CD8-positive, alpha-beta T cell (primary cell): ENCODE measurements at places on chromosomes 3 and 15.

DNA sequence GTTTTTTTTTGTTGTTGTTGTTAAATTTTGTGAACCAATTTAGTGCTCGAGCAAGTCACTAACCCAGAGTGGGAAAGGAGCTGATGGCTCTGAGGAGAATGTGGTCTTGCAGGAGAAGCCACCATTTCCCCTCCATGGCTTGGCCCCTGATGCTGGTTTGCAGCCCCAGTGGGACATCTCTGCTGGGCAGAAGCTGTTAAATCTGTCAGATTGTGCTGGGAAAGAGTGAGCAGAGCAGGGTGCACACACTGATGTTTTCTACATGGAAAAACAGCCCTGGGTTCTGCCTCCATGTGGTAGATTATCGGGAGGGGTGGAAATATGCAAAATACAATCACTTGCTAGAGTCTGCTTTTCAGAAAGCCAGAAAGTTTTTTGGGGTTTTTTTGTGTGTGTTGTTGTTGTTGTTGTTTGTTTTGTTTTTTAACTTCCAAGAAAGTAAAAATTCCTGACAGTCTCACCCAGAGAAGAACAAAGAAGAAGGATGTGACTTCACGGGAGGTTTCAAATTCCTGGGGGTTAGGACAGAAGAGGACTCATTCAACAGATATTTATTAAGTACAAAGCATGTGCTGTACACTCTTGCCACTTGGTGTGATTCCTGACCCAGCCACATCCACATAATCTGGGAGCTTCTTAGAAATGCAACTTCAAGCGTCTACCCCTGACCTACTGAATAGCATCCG is 133.7 kb downstream of the FOXB1 start:
- DNase-seq, result no peak

DNA sequence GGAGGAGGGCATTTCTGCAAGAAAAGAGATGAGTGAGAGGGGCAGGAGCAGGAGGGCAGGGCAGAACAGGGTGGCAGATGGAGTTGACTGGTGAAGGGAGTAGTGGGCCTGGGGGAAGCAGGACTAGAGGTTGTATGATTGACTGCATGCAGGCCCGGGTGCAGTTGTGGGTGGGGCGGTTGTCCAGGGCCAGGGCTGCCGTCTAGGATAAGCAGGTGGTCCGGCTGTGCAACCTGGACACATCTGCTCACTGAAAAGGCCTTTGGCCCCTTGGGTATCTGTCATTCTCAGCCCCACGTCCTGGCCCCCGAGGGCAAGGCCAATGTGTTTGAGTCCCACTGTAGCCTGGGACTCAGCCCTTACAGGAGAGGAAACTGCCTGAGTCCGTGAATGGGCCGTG is 25.4 kb downstream of the ALS2CL start:
- DNase-seq, result no peak

- no peak for DNase-seq
Measured at GRCh38 chr15:33344111-33344510, 33.3 kb downstream of the RYR3 start.

DNA sequence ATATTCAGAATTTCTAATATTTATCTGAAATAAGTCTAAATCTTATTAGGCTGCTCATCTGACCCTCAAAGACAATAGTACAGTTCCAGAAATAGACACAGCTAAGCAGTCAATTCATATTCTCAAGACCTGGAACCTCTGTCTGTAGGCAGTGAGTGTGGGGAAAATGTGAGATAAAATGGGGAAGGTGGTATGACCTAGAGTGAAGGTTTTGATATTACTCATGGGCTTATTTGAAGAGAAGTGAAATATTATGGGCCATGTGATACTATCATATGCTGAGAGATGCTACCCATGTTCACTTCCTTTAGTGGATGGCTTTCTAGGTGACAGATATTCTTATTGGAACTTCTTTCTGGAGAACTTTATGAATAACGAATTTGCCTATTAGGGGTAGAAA is 33.5 kb downstream of the TGFBR2 start:
- DNase-seq, result no peak

GRCh38 chr3:86782286-86782685 is 208.7 kb downstream of the VGLL3 start:
- DNase-seq, result no peak

DNA sequence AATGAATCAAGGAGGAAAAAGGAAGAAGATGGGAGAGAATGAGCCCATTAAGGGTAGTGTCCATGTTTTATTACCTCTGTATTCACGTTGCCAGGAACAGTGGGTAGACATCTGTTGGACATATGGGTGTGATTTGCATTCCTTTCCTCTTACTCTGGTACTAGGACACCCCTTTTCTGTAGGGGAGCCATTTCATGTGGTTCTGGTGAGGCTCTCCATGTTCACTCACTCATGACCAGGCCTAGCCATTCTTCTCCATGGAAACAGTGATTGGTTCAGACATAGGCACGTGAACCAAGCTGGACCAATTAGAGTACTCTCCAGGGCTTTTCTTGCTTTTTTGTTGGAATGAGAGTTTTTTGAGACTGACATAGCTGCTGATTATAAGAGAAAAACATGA is 39.6 kb upstream of the PDCD6IP start:
- no peak for DNase-seq

DNA sequence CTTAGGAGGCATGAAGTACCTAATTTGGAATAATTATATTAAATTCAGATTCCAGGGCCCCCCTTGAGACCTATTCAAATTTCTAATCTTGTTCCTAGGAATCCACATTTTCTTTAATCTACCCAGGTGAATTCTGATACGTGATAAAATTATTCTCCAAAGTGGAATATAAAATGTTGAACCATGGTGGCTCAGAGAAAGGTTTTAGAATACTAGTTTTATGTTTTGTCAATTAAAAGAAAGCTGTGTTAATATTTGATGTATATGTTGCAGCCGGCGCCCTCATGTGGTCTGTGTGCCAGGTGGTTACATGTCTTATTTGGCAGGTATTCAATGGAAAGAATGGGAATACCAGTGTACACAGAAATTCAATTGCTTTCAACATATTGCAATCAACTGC is 321.8 kb downstream of the FEZF2 start:
- no peak for DNase-seq

DNA sequence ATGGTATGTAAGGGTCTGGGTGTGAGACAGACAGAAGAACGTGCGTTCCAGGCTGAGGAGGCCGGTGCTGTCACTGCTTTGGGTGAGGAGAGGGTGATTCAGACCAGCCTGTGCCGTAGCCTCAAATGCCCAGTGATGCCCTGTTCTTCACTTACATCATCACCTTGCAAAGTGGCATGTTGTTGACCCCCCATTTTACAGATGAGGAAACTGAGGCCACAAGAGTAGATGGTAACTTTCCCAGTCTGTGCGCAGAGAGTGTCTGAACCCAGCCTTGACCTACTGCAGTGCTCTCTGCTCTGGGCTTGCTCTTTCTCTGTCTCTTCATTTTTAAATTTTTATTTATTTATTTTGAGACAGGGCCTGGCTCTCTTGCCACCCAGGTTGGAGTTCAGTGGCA is 1.6 kb upstream of the CTSH start:
- DNase-seq, result no peak

DNA sequence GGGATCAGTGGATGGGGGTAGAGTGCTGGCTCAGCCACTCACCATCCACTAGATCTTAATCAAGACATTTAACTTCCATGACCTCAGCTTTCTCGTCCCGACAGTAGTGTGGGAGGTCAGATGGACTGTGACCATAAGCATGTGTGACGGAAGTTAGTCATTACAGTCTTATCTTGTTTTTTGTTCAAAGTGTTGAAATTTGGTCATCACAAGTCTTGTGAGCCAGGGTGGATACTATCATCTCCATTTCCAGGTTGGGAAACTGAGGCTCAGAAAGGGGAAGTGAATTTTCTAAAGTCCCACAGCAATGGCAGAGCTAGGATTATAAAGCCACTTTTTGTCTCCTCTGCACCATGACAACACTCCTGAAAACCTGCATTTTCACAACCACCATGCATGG is 32.0 kb upstream of the ITGA11 start:
- no peak for DNase-seq

DNA sequence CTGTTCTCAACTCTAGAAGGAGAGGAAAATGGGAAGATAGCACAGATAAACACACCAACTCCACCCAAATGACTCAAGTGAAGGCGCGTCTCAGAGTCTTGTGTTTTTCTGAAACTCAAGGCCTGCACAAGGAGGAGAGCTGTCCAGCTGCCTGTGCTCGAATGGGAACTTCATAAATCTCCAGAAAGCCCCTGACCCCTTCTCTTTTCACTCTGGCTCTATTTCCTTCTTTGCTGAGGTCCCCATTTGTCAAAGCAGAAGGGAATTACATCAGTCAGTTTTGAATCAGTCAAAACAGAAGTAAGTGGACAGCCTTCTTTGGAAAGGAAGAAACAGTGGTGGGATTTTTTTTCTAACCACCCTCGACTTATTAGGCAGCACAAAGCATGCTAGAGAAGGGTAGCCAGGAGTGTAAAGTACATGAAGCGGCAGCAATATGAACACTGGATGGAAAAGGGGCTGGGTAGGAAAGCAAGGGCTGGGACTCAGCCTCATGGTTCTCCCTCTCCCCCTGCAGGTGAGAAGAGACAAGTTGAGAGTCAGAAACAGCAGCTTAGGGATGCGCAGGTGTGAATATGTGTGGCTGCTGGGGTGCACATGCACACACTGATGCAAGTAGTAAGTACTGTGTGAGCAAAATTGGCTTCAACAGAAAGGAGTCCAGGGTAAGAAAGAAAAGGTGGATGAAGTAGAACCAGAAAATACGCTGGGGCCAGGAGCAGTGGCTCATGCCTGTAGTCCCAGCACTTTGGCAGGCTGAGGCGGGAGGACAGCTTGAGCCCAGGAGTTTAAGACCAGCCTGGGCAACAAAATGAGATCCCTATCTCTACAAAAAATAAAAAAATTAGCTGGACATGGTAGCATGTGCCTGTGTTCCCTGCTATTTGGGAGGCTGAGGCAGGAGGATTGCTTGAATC is 36.6 kb upstream of the MAGEF1 start:
- no peak for DNase-seq

DNA sequence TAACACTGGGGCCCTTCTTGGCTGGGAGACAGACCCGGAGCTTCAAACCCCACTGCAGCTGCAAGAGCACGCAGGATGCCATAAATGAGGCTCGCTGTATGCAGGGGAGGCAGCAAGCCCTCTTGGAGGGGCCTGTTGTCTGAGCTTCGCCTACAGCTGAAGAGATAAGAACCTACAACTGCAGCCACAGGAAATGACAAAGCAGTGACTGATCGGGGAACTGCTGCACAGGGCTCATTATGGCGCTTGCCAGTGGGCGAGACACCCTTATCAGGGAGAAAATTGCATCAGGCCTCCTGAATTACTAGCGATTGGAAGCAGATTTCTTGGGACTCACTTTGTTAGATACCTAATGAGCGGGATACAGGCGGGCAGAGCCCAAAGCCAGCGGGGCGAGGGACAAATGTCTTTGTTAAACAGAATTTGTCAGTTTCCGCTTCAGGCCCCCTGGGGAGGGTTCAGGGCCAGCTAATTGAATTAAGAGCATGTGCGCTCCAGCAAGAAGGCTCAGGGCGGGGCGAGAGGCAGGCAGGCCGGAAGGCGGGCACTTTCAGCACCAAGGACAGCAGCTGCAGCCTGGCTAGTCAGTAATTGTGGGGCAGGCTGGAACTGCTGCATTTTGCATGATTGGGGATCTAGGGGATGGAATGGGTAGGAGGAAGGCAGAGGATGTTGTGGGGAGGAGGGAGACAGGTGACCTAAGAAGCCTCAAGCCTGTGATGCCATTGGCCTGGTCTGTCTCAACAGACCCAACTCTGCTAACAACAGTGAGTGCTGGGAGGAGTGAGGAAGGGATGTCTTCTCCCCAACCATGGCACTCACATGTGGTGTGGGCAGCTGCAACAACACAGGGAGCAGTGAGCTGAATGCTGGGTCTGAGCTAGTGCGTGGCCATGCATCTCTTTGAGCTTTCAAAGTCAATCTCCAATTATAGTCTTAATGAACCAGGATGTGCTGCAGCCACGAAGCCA is 55.3 kb downstream of the CCDC33 start:
- peak; percentile 78 for DNase-seq

DNA sequence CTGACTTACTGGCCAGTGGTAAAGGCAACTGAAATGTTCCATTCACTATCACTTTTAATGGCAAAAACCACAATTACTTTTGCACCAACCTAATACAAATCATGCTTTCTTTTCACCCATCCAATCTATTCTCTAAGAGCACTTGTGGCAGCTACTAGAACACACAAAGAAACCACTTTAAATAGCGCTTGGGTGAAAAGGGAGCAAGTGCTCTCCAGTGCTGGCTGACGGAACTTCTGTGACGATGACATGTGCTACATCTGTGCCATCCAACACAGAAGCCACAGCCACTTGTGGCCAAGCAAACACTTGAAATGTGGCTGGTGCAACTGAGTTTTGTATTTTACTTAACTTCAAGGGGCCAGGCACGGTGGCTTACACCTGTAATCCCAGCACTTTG is 18.9 kb downstream of the SH3BP5 start:
- peak; percentile 18 for DNase-seq

DNA sequence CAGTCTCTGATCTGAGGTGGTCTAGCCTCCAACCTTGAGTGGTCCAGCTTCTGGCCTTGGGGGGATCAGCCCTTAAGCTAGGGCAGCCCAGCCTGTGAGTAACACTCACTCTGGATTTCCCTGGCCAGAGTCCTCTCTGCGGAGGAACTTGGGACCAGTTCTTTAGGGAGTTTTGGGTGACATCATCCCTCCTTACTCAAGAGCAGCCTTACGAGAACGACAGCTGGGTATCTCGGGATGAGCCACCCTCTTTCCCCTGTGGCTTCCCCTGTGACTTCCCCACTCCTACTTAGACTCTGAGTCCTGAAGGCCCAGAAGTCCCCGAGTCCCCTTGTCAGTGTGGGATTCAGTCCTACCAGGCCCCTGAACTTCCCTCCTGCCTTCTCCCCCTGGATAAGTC is 10.2 kb upstream of the PLXND1 start:
- no peak for DNase-seq

DNA sequence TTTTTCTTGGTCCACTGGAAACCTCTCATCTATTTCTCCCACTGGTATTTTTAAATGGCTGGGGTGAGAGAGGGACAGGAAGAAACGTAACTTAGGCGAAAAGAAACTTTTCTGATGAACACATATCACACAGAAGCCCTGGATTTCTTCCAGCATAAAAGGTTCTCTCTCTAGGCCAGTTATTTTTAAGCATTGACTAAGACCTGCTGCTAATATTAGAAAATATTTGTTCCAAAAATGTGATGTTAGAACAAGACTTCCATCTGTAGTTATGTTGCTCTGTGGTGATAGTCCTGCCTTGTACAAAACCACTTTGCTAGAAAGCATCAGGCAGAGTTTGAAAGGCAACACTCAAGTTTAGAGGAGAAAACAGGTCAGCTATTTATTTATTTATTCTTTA is 537.7 kb downstream of the MCTP2 start:
- no peak for DNase-seq

GRCh38 chr3:154285221-154285620 is 39.1 kb downstream of the DHX36 start:
- no peak for DNase-seq

DNA sequence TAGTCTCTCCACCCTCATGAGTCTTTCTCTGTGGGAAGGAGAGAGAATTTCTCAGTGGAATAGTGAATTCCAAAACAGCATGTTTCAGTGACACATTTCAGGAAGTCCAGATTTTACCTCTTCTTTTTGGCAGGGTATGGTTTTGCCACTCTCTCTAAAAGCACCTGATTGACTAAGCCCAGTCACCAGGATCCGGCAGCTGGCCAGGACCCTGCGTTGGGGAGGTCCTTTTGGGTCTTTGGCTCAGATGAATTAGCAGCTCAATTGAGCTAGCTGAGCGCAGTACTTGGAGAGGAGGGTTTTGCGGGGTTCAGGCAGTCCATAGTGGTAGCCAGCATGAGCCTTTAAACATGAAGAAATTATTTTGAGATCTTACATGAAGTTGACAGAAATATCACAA is 548.2 kb downstream of the PDCD6IP start:
- DNase-seq, result no peak
